A549 treated with DMSO at 1 μM for 4 hours (cell line): ENCODE measurements at places on chromosomes 12 and 14. TPM values are rescaled to one million over a fixed set of nuclear protein-coding genes. Genes with fewer than 3 reads are reported as not detected.

The KRT78 gene
- 0.07 to 0.19 TPM (median 0.16 TPM) in 3 of 5 replicates, not detected in the others for total RNA-seq

The CISTR gene
- not detected in 5 replicates for total RNA-seq

The AMDHD1 gene
- total RNA-seq, result 1.9 to 3.4 TPM (median 2.4 TPM) in 5 replicates

The SERPINA10 gene
- total RNA-seq, result 0.06 TPM in 1 of 5 replicates, not detected in the others

The CATSPERB gene
- total RNA-seq, result not detected in 5 replicates

The CAPS2 gene
- total RNA-seq, result 1.4 to 2.1 TPM (median 1.7 TPM) in 5 replicates

The POTEG gene
- not detected in 5 replicates for total RNA-seq

The GARIN6 gene
- total RNA-seq, result not detected in 5 replicates

The TAS2R43 gene
- total RNA-seq, result not detected in 5 replicates

The ALG10 gene
- 4.2 to 7.4 TPM (median 5.7 TPM) in 5 replicates for total RNA-seq

The TEX52 gene
- not detected in 5 replicates for total RNA-seq

The GPR137C gene
- total RNA-seq, result 0.08 to 0.30 TPM (median 0.15 TPM) in 4 of 5 replicates, not detected in the other

The CLEC1A gene
- total RNA-seq, result not detected in 5 replicates

The TAS2R7 gene
- total RNA-seq, result not detected in 5 replicates

The SMIM41 gene
- total RNA-seq, result not detected in 5 replicates

The SCNN1A gene
- total RNA-seq, result 3.9 to 5.3 TPM (median 4.0 TPM) in 5 replicates

The FGF23 gene
- total RNA-seq, result not detected in 5 replicates

The AKAP5 gene
- total RNA-seq, result 0.42 to 0.52 TPM (median 0.45 TPM) in 5 replicates

The PLD4 gene
- 0.05 to 0.17 TPM (median 0.10 TPM) in 4 of 5 replicates, not detected in the other for total RNA-seq

The TSHR gene
- not detected in 5 replicates for total RNA-seq

The DAO gene
- total RNA-seq, result not detected in 5 replicates

The RFLNA gene
- not detected in 5 replicates for total RNA-seq

The CCDC197 gene
- not detected in 5 replicates for total RNA-seq

The MYO1H gene
- not detected in 5 replicates for total RNA-seq

The SOX5 gene
- not detected in 5 replicates for total RNA-seq
